Uterus (tissue), 4 donors: ENCODE measurements at places on chromosomes 2 and 18.

- no peak for DNase-seq
Observed at GRCh38 chr2:189681903-189682302, 7.4 kb downstream of the ANKAR start.

DNA sequence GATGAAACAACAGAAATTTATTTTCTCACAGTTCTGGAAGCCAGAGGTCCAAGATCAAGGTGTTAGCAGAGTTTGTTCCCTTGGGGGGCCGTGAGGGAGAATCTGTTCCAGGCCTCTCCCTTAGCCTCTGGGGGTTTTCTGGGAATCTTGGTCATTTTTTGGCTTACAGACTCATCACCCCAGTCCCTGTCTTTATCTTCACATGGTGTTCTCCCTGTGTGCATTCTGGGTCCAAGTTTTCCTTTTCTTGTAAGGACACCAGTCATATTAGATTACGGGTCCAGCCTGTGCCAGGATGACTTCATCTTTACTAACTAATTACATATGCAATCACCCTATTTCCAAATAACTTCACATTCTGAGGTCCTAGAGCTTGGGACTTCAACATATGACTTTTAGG lies 292.5 kb upstream of the TRIB2 start:
- DNase-seq = no peak

DNA sequence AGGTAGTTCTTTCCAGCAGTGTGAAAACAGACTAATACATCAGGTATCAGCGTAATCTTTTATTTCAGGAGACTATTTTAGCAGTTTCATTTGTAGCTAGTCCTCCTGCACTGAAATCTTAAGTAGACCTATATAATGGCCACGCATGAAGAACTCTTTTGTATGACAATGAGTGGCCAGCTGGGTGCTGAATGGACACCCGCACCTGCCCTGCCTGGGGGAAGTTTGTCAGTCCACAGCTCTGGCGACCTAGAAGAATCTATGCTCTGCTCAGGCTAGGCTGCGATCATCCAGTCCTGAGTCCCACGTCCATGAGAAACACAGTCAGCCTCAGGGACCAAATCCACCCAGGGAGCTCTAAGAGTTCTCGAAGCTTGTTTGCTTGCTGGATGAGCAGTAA lies 709.2 kb upstream of the ID2 start:
- no peak for DNase-seq

GRCh38 chr2:56084111-56084901 lies 99.5 kb upstream of the CCDC85A start:
- no peak for DNase-seq

DNA sequence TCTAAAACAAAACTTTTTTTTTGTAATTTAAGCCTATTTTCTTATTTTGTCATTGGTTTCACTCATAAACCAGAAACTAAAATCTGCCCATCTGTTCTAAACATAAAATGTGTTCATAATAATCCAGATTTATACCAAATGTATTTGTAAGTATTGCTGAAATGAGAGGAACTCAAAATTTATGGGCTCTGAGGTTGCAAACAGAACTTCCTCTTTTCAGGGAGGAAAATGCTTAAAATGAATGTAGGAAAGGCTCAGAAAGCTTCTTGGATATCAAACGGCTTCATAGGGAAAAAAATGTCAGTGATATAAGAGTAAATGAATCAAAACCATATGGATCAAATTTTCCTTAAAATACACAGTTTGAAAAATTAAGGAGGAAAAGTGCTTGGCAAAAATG lies 83.9 kb downstream of the PAX3 start:
- no peak for DNase-seq

GRCh38 chr2:196440413-196440812 lies 199.1 kb upstream of the CCDC150 start:
- DNase-seq = no peak

DNA sequence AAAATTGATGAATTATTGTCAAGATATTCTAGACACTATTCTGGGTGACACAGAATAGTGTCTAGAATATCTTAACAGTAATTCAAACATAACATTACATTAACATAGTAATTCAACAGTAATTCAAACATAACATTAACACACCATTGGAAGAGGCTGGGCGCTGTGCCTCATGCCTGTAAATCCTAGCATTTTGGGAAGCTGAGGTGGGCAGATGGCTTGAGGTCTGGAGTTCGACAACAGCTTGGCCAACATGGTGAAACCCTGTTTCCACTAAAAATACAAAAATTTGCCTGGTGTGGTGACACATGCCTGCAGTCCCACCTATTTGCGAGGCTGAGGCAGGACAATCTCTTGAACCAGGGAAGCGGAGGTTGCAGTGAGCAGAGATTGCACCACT lies 195.8 kb downstream of the ZRANB3 start:
- no peak for DNase-seq

DNA sequence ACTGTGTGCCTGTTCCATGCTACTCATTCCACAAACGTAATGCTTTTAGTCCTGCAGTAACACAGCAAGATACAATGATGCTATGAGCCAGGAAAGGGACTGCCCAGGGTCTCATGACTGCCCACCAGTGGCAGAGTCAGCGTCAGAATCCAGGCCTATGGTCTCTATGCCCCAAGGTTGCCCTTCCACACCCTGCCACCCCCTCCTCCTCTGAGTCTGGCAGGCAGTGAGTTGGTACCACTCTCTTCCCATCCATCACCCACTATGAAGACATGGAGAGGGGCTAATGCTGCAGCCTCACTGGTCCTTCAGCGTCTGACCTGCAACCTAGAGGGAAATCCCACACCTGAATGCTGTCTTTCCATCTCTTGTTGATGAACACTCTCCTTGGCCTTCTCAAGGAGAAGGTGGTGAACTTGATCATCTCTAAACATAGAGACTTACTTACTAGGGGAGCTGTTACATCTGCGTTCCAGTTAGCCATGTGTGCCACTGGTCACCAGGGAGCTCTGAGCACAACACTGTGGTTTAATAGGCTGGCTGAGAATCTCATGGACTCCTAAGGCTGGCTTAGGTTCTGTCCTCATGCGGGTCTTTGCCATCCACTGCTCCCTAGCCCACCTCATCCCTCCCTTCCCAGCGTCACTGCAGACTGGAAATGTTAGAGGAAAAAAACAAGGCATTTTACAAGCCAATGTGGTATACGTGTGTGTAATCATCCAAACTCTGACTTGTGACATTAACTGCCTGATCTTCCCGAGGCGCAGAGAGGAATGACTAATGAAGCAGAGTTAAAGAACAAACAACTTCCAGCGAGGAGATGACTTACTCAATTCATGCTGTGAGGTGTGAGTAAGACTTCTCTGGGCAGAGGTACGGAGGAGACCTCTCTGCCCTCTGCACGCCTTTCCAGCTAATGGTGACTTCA lies 28.8 kb downstream of the STEAP3 start:
- DNase-seq = no peak

- DNase-seq = no peak
Observed at GRCh38 chr2:236684504-236685256, 115.1 kb downstream of the ACKR3 start.

DNA sequence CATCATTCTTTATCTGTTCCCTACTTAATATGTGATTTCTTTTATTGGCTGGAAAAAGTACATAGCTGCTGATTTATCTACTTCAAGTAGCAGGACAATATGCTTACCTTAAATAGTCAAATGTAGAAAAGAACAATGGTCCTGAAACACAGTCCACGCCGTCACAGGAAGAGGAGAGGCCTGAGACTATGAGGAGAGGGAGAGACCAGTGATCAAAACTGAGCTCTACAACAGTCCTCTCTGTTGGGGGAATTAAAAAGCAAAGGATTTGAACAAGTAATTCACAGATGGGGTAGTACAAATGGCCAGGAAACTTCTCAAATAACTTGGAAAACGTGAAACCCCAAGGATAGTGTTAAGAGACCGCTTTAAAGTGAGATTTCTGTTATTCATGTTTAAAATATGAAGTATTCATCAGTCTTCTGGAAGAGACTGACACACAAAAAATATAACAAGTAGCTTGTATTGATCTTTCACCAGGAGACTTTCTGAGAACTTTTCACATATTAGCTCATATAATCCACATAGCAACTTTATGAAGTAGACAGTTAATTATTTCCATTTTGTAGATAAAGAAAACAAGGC lies 20.2 kb downstream of the SCYGR8 start:
- DNase-seq = no peak

DNA sequence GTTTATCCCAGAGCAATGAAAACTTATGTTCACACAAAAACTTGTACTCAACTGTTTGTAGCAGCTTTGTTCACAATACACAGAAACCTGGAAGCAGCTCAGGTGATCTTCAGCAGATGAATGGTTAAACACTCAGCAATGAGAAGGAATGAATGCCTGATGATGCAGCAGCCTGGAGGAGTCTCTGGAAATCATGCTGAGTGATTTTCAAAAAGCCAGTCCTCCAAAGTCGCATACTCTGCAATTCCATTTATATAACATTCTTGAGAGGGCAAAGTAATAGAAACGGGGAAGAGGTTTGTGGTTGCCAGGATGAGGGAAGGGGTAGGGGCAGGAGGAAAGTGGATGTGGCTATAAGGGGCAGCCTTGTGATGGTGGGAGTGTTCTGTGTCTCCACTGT lies 108.1 kb downstream of the CTIF start:
- DNase-seq = no peak

- DNase-seq = no peak
Observed at GRCh38 chr2:205629091-205629776, 53.1 kb upstream of the NRP2 start.

DNA sequence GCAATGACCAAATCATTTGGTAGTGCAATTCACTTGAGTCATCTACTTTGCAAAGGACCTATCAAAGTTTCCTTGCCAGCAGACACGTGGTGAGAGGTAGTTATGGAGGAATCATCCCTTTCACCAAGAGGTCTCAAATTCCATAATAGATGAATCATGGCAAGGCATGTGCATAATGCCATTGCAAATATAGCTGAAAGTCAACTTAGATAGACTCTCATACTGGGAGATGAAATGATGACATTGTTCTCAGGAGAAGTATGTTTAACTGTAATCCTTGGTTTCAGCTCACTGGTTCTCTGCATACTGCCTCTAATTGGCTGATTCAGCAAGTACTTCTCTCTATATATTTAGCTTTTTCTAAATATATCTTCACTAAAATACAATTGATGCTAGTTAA lies 57.2 kb downstream of the CALCRL start:
- no peak for DNase-seq
